Activated B cell treated with CpG ODN at 0.5 μM for 24 hours (primary cell): ENCODE measurements at places on chromosomes 3 and 15. TPM values are rescaled to one million over a fixed set of nuclear protein-coding genes. Genes with fewer than 3 reads are reported as not detected.

The NPAP1 gene
- total RNA-seq: not detected in 2 replicates

The TYRO3 gene
- 0.22 TPM in 1 of 2 replicates, not detected in the other for total RNA-seq

The SAXO2 gene
- total RNA-seq: 15.2 and 24.9 TPM in 2 replicates

The SAMD7 gene
- 0.20 TPM in 1 of 2 replicates, not detected in the other for total RNA-seq

The SMCO1 gene
- total RNA-seq: not detected in 2 replicates

The ANKRD34C gene
- total RNA-seq: not detected in 2 replicates

The PPP1R14D gene
- 0.31 TPM in 1 of 2 replicates, not detected in the other for total RNA-seq

The GCNT3 gene
- total RNA-seq: not detected in 2 replicates
